Left renal pelvis (tissue), 4 donors: ENCODE measurements at places on chromosomes 4 and X. TPM values are rescaled to one million over a fixed set of nuclear protein-coding genes. Genes with fewer than 3 reads are reported as not detected.

The CT45A5 gene
- polyA plus RNA-seq: not detected

DNA sequence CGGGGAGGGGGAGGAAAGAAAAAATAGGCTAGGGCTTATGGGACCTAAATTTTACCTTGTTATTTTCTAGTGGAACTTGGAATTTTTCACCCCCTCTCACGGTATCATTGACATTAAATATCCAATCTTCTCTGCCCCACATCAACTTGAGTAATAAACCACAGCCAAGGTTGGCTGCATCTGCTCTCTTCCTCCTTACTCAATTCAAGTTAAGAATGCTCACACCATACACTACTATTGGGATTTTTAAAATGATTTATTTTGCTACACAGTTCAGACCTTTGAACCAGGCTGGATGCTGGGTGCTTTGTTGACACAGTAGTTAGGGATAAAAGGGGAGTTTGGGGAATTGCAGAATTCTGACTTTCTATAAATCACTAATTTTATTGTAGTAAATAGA is 78.2 kb upstream of the DHX15 start:
- DNase-seq: no peak

The ARMCX4 gene
- 22.7 TPM for polyA plus RNA-seq

The TMEM150C gene
- polyA plus RNA-seq: 24.0 TPM

The CFP gene
- polyA plus RNA-seq: 0.95 TPM

GRCh38 chr4:24642981-24643547 is 58.7 kb upstream of the DHX15 start:
- DNase-seq: no peak

DNA sequence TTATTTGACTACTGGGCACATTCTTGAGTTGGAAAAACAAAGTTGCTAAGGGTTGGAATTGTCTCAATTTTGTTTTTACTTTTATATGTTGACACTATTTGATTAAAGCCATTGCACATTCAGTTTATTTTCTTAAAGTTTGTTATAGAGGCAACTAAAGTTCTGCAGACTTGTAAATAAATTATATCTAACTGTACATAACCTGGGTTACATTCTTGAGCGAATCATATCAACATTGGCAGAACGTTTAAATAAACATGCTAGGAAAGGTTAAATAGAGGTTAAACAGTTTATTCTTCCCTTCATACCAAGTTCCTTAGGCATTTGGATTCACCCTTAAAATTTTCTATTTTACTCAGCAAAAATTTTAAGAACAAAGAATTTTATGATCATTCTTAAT is 74.5 kb downstream of the UCHL1 start:
- no peak for DNase-seq

DNA sequence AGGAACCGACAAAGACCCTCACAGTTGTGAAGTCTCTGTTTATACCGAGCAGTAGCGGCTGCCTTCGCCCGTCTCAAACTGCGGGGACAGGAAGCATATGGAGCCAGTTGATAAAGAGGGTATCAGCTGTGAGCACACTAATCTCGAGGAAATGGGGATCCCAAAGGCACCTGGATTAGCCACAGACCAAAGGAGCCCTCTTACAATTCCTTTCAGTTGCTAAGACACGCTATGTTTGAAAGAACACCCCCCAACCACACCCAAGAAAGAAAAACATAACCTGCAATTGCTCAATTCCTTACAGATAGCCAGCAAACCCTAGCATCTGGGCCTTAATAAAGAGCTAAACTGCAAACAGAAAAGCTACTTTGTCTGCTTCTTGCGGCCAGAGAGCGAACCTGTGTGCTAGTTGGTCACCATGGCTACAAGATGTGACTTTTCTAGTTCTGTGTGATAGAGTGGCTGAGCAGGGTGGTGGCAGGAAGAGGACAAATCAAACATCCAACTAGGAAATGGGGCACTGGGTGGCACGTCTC is 23.3 kb upstream of the CHRNA9 start:
- no peak for DNase-seq

DNA sequence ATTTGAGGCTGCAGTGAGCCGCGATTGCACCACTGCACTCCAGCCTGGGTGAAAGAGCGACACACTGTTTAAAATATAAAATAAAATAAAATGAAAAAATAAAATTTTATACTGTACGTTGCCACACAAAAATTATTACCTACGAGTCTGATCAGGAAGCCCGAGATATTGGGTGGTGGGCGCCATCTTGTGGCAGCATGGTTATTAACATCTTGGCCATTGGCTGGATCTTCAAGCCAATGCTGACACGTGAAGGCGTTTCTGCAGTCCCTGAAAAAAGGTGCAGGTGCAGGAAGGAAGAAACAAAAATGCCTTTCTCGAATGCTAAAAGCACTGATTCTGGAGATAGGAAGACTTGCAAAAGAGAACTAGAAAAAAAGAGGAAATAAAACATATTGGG is 4.9 kb upstream of the TLR8 start:
- DNase-seq: peak; percentile 10
